ENCODE measurements at places on chromosomes 6 and 20.

DNA sequence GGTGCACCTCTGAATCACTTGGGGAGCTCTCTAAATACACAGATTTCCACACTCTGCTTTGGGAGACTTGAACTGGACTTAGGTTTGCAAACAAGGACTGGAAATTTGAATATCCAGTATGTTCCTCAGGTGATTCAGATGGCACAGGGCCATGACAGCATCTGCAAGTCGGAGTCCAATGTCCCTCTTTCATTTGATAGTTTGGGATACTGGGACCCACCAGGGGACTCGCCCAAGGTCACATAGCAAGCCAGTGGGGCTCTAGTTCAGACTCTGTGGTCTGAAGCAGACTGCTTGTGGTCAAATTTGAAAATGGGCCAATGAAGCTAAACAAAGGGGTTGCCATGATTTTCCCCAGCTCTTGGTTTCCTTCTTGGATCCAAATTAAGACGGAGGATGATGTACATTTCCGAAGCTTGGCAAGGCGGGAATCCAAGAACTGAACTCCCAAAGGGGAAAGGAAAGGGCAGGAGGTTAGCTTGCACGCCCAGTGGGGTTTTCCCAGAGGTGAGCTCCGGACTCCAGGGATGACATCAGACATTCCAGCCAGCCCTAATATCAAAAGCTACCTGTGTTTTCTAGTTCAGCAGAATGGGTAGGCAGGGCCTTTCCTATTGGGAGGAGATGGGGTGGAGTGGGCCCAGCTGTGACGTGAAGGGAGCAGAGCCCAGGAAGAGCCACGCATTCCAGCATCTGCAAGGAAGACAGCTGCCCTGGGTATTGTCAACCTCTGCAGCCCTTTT, 3.4 kb upstream of the SYS1 start:
- DNase-seq: peak; percentile 60

GRCh38 chr6:132443206-132443605, 41.9 kb upstream of the MOXD1 start:
- peak; percentile 42 for DNase-seq

- no peak for DNase-seq
These were observed 21.9 kb upstream of the CD2AP start for GRCh38 chr6:47455533-47456209.

DNA sequence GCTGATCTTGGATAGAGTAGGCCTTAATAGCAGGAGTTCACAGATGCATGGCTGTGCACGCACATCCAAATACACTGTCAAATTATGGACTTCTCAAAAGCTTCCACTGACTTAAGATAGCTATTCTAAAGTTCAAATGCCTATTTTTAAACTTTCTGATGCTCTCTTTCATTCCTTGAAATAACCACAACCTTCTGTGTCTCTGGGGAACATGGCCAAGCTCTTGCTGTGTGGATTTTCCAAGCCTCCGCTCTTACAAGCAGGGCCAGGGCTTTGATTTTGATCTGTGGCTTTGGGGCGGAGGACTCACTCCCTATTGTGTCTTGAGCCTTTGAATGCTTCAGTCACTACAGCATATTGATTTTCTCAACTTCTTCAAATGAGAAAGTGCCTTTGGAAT, 35.7 kb upstream of the SNRPB2 start:
- no peak for DNase-seq

- no peak for DNase-seq
These were observed 482.1 kb upstream of the CITED2 start for GRCh38 chr6:139856562-139856961.

DNA sequence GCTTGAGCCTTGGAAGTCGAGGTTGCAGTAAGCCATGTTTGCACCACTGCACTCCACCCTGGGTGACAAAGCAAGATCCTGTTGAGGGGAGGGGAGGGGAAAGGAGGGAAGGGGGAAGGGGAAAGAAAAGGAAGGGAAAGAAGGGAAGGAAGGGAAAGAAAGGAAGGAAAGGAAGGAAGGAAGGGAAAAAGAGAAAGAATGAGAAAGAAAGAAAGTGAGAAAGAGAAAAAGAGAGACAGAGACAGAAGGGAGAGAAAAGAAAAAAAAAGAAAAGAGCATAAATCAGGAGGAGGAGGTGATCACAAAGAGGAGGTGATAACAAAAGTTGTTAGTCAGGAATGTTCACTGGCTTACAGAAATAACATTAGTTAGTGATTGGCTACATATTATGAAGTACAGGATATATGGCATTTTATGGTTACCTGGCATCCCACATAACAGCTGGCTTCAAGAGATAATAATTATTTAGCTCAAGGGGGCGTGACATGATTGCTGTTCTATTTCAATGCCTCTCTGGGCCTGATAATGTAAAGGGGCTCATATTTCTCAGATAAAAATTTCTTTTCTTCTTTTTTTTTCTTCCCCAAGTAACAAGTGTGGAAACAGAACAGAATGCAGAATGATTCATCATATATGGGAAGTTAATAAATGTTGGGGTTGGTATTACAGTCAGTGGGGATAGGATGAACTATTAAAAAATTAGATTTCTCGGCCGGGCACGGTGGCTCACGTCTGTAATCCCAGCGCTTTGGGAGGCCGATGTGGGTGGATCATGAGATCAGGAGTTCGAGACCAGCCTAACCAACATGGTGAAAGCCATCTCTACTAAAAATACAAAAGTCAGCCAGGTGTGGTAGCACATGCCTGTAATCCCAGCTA, 27.1 kb downstream of the SAMHD1 start:
- DNase-seq: no peak

DNA sequence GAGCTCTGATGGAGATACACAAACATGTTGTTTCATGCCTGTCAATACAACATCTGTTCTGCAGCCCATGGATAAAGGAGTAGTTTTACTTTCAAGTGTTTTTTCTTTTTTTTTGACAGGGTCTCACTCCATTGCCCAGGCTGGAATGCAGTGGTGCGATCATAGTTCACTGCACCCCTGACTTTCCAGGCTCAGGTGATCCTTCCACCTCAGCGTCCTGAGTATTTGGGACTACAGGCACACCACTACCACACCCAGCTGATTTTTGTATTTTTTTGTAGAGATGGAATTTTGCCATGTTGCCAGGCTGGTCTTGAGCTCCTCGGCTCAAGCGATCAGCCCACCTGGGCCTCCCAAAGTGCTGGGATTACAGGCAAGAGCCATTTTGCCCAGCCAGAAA, 97.0 kb downstream of the SMAP1 start:
- DNase-seq: no peak

- no peak for DNase-seq
These were observed 37.4 kb upstream of the BCAS1 start for GRCh38 chr20:54107600-54108325.

- peak; percentile 24 for DNase-seq
These were observed 293.0 kb downstream of the ADGB start for GRCh38 chr6:146891615-146892265.

DNA sequence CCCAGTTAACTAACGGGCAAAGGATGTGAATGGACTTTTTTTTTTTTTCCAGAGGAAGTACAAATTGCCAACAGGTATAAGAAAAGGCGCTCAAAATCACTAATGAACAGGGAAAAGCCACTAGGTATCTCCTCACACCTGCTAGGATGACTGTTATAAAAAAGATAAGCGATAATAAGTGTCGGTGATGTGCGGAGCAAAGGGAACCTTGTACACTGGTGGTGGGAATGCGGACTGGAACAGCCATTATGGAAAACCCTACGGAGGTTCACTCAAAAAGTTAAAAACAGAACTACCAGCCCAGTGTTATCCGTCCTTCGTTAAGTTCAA, 787 bp upstream of the RAB32 start:
- DNase-seq: no peak

- no peak for DNase-seq
These were observed 180.9 kb downstream of the FUT9 start for GRCh38 chr6:96196633-96197032.

- no peak for DNase-seq
These were observed 184.9 kb upstream of the TSHZ2 start for GRCh38 chr20:52787216-52787615.

- DNase-seq: no peak
These were observed 41.0 kb upstream of the SMIM8 start for GRCh38 chr6:87281426-87281825.

- DNase-seq: no peak
These were observed 6.1 kb upstream of the NSFL1C start for GRCh38 chr20:1472556-1473245.

DNA sequence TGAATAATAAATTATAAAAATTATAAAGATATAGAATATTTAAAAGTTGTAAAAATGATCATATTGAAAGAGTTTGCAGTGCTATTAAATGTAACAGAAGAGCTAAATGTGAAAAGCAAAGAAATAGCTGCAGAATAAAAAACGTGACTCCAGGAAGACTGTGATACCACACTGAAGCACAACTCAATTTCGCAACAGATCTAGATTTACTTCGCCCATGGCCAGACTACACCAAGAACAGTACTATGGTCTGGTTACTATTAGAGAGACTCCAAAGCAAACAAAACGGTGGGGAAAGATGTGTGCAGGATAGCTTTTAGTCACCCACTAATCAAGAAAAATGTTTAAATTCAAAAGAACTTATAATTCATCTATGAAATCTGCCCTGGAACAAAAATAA, 1.9 kb downstream of the CHD6 start:
- no peak for DNase-seq

DNA sequence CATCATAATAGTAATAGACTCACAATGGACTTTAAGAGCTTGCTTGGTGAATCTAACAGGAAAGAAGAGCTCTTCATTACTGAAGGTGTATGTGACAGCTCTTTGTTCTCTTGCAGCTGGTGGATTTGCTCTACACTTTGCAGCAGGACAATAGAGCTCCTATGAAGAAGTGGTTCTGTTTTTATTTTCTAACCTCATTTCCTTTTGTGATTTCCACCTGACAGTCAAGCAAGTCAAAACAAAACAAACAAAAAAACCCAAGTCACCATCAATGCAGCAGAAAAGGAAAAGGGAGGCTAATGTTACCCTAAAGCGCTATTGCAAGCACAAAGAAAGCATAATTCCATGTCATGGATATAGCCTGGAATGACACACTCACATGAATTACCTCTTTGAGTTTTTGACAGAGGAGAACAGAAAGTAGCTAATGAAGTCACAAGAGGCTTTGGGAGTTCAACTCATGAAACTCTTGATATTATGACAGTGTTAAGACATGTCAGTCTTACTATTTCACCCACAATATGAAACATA, 1188.1 kb downstream of the EPHA7 start:
- DNase-seq: no peak

GRCh38 chr6:39834866-39835265, 42.7 kb downstream of the DAAM2 start:
- DNase-seq: no peak

DNA sequence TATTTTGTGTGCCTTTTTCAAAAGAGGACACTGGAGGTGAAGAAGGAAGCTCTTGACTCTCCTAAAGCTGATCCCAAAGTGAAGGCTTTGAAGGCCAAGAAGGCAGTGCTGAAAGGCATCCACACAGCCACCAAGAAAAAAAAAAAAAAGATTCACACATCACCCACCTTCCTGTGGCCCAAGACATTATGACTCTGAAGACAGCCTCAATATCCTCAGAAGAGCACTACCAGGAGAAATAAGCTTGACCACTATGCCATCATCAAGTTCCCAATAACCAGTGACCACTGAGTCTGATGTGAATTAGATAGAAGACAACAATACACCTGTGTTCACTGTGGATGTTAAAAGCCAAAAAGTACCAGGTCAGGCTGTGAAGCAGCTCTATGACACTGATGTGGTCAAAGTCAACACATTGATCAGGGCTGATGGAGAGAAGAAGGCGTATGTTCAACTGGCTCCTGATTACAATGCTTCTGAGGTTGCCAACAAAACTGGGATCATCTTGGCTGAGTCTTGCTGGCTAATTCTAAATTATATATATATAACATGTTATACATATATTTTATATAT, 59.4 kb downstream of the PLCG1 start:
- DNase-seq: no peak

DNA sequence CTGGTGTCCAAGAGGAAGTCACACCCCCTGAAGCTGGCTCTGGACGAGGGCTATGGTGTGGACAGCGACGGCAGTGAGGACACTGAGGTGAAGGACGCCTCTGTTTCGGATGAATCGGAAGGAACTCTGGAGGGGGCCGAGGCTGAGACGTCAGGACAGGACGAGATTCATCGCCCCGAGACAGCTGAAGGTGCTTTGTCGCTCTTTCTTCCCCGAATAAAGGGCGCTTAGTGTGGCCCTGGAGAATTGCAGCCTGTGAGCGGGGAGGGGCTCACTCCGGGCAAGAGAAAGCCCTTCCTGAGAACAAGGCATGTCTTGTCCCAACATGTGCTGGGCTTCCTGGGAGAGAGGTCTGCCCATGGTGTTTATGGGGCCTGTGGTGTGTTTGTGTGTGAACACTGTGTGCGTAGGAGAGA, 41.4 kb downstream of the MYT1 start:
- no peak for DNase-seq

- DNase-seq: no peak
These were observed 56.7 kb downstream of the FILIP1 start for GRCh38 chr6:75436869-75437268.

DNA sequence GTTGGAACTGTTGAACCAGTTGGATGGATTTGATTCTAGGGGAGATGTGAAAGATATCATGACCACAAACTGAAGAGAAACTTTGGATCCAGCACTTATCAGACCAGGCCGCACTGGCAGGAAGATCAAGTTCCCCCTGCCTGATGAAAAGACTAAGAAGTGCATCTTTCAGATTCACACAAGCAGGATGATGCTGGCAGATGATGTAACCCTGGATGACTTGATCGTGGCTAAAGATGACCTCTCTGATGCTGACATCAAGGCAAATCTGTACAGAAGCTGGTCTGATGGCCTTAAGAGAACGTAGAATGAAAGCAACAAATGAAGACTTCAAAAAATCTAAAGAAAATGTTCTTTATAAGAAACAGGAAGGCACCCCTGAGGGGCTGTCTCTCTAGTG, 72.8 kb upstream of the CDYL start:
- DNase-seq: peak; percentile 9

DNA sequence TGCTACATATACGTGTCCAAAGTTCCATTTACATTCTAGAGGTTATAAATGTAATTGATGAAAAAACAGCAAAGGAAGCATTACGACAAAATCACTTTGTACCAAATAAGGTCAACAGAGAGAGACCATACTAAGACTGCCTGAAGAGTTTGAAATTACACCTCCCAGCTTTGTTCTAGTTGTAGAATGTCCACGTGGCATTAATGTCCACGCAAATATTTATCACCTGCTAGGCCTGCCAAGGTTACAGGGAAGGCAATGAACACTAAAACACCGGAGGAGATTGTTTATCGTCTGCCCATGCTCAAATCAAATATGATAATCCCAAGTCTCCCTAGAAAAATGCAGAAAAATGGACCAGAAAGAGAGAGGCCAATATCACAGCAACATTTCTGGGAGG, 6.2 kb downstream of the RALGAPA2 start:
- no peak for DNase-seq

DNA sequence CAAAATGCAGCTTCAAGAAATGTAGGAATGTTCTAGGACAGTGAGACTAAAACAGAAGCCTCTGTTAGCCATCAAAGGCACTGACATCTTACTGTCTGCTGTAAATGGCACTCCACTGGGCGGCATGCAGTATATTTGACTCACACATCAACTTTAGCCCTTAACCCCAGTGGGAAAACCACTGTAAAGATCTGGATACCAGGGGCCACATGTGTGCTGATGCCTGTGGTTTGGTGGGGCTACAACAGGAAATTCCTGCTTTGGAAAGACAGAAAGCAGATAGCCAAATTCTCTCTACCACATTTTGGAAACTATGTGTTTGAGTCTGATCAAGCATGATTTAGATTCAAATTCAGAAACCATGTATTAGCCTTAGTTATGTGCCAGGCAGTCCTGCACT, 4.3 kb downstream of the PFDN4 start:
- DNase-seq: peak; percentile 94
